Sigmoid colon (tissue), 7 donors: ENCODE measurements at places on chromosomes 13 and 19. TPM values are rescaled to one million over a fixed set of nuclear protein-coding genes. Genes with fewer than 3 reads are reported as not detected.
A peak's percentile ranks its signal among the peaks of the same experiment; 100 is the strongest.

DNA sequence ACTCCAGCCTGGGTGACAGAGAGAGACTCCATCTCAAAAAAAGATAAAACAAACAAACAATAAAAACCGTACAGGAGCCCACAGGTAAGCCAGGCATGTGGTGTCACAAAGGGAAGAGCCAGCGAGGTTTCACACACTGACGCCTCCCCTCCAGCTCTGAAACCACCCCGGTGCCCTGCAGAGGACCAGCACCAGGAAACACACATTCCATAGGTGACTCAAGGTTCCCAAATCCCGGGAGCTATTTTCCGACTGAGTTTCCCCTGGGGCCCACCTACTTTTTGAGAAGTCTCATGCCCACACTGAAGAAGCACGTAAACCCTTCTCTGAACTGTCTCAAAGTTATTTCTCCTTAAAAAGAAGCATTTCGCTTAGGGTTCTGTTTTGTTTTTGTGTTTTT, 40.3 kb downstream of the RHPN2 start:
- H3K27ac ChIP-seq: no peak overlapping the region
- H3K4me3 ChIP-seq: no peak overlapping the region
- no peaks in the 10 kb centered on the region for H3K4me1 ChIP-seq
- DNase-seq: no peak
- H3K27me3 ChIP-seq: no peaks in the 10 kb centered on the region
- no peaks in the 10 kb centered on the region for H3K36me3 ChIP-seq

- no peak overlapping the region for H3K4me3 ChIP-seq
- H3K27me3 ChIP-seq: no peaks in the 10 kb centered on the region
- H3K4me1 ChIP-seq: peaks cover 12% of the 10 kb centered on the region
- no peak for DNase-seq
- peaks cover 4% of the 10 kb centered on the region for H3K36me3 ChIP-seq
Observed at GRCh38 chr13:98026457-98026857, 73.0 kb downstream of the IPO5 start.

TJP3 gene
- total RNA-seq: 0.33 TPM

GRCh38 chr19:55014714-55015113, 23.4 kb downstream of the GP6 start:
- DNase-seq: peak; percentile 65
- H3K27me3 ChIP-seq: no peaks in the 10 kb centered on the region
- H3K4me1 ChIP-seq: no peaks in the 10 kb centered on the region
- no peak overlapping the region for H3K27ac ChIP-seq

- H3K27me3 ChIP-seq: no peaks in the 10 kb centered on the region
- H3K36me3 ChIP-seq: no peaks in the 10 kb centered on the region
- H3K4me3 ChIP-seq: peak overlapping the region; percentile 2
- DNase-seq: no peak
- peaks cover 17% of the 10 kb centered on the region for H3K4me1 ChIP-seq
Observed at GRCh38 chr13:39350461-39350881, 252.5 kb downstream of the LHFPL6 start.
